ENCODE measurements at places on chromosomes 13 and 19.

- no peak for DNase-seq
These were observed 580 bp upstream of the KATNAL1 start for GRCh38 chr13:30307971-30308290.

- no peak for DNase-seq
These were observed 572 bp downstream of the UGGT2 start for GRCh38 chr13:96052656-96053002.

- DNase-seq = no peak
These were observed 20.5 kb upstream of the PNMA8C start for GRCh38 chr19:46449228-46449627.

GRCh38 chr19:51794885-51795490 is at the start of gene FPR3:
FPR3 (plus strand) TSS chr19:51795157; CDS start chr19:51823749, 28,592 bp downstream.
- DNase-seq = peak; percentile 82

GRCh38 chr19:52946322-52947310 is 16.1 kb downstream of the ZNF816 start:
- no peak for DNase-seq

GRCh38 chr19:50303558-50303957 is 25.6 kb downstream of the KCNC3 start:
- DNase-seq = no peak

DNA sequence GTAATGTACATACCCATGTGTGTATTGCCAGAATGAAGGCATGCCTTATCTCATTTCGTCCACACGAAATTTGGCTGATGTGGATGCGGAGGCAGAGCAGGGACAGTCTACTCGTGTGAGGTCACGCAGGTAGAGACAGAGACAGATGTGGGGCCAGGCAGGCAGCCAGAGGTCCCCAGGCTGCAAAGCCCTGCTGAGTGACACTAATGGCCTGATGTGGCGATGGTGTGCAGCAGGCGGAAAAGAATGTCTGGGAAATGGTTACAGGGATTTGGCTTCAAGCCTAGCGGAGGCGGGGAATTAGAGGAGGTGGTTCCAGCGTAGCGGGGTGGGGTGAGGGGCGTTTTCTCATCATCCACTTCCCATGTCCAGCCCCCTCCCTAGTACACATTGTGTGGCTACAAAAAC is 4.2 kb upstream of the IZUMO2 start:
- DNase-seq = no peak

All from suppressor macrophage (primary cell).